Upper lobe of left lung (tissue), 6 donors: ENCODE measurements at places on chromosomes 1 and 21. TPM values are rescaled to one million over a fixed set of nuclear protein-coding genes. Genes with fewer than 3 reads are reported as not detected.

SPRR4 gene
- not detected for total RNA-seq

FCMR gene
- 4.3 TPM for total RNA-seq

BSND gene
- total RNA-seq: not detected

ZZZ3 gene
- 15.3 TPM for total RNA-seq

- no peaks in the 10 kb centered on the region for H3K27me3 ChIP-seq
- no peaks in the 10 kb centered on the region for H3K4me1 ChIP-seq
- DNase-seq: no peak
- H3K27ac ChIP-seq: no peak overlapping the region
- no peak overlapping the region for H3K4me3 ChIP-seq
- no peaks in the 10 kb centered on the region for H3K36me3 ChIP-seq
Observed at GRCh38 chr1:46458190-46458589, 31.4 kb upstream of the DMBX1 start.

DNA sequence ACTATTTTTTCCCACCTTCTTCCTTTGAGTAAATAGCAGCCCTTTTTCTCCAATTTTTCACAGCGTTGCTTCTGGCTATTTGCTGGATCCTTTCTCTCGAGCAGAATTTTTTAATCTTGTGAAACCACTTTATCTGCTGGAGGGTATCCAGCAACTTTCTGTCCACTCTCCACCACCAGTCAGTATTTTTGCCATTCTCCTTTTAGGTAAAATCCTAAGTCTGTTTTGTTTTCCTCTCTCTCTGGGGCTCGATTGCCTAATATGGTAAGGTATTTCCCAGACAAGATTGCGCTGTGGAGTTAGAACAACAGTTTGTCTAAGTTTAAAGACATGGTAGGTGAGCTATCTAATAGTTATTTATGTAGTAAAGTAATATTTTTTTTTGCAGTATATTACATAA is 156.9 kb downstream of the PPP1R12B start:
- no peaks in the 10 kb centered on the region for H3K4me1 ChIP-seq
- DNase-seq: no peak
- no peaks in the 10 kb centered on the region for H3K27me3 ChIP-seq

DNA sequence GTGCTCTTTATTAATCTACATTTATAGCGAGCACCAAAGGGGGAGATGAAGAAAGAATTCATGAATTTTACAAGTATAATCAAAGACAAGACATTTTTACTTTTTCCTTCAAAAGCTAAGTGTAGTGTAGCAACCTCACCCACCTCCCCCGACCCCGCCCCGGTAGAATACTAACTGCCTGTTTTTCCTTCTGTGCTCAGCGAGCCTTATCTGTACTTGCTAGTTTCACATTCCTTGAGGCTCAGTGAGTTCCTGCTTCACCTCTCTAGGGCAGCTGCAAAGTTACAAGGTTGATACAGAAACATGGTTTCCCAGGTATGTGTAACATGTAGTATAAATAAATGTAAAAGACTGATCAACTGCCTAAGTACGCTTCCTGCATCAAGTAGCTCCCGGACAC is 86.5 kb downstream of the LIPI start:
- H3K27me3 ChIP-seq: no peaks in the 10 kb centered on the region
- H3K4me1 ChIP-seq: no peaks in the 10 kb centered on the region
- H3K4me3 ChIP-seq: no peak overlapping the region
- no peaks in the 10 kb centered on the region for H3K36me3 ChIP-seq

GRCh38 chr1:53532912-53533311 is 73.7 kb downstream of the DMRTB1 start:
- no peak for DNase-seq
- H3K4me1 ChIP-seq: no peaks in the 10 kb centered on the region
- no peaks in the 10 kb centered on the region for H3K36me3 ChIP-seq
- H3K27ac ChIP-seq: no peak overlapping the region

- H3K36me3 ChIP-seq: no peaks in the 10 kb centered on the region
- no peak overlapping the region for H3K27ac ChIP-seq
- H3K27me3 ChIP-seq: peaks cover 5% of the 10 kb centered on the region
- peak; percentile 81 for DNase-seq
- H3K4me1 ChIP-seq: peaks cover 9% of the 10 kb centered on the region
Observed at GRCh38 chr1:205568469-205569361, 63.1 kb downstream of the ELK4 start.

DNA sequence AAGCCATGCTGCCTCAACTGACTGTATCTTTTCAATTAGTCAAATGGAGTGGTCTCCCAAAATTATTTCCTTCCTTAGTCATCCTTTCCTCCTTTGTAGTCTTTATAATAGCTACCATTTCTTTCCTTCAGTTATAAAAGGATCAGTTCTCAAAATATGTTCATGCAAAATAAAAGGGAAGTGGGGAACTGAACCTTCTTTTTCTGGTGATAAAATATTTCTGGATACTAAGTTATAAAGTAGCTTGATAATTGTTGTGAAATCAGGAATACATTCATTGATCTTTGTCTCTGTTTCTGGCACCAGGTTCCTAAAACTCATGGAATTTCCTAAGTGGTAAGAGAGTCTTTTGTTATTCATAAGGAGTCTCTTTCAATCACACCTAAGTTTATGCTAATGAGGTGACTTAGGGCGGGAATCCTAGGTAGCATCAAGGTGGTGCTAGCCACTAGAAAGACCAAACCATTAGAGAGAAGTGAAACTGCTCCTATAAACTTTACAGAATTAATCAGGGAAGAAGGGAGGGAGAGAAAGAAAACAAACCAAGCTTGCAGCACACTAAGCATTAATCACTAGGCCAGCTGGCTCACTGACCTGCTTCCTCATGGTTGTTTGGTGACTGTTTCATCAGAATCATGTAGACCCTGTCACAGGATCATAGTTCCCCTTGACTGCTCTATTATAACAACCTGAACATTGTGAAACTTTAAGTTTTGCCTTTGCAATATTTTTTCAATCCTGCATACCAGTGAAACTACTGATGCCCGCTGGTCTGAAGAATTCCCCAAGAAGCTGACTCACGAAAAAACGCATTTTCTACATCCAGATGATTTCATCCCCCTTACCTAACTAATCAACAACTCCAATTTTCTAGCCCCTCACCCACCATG is 161.6 kb upstream of the PTBP2 start:
- no peak overlapping the region for H3K27ac ChIP-seq
- H3K27me3 ChIP-seq: no peaks in the 10 kb centered on the region
- no peaks in the 10 kb centered on the region for H3K4me1 ChIP-seq
- H3K4me3 ChIP-seq: no peak overlapping the region
- no peaks in the 10 kb centered on the region for H3K36me3 ChIP-seq

DNA sequence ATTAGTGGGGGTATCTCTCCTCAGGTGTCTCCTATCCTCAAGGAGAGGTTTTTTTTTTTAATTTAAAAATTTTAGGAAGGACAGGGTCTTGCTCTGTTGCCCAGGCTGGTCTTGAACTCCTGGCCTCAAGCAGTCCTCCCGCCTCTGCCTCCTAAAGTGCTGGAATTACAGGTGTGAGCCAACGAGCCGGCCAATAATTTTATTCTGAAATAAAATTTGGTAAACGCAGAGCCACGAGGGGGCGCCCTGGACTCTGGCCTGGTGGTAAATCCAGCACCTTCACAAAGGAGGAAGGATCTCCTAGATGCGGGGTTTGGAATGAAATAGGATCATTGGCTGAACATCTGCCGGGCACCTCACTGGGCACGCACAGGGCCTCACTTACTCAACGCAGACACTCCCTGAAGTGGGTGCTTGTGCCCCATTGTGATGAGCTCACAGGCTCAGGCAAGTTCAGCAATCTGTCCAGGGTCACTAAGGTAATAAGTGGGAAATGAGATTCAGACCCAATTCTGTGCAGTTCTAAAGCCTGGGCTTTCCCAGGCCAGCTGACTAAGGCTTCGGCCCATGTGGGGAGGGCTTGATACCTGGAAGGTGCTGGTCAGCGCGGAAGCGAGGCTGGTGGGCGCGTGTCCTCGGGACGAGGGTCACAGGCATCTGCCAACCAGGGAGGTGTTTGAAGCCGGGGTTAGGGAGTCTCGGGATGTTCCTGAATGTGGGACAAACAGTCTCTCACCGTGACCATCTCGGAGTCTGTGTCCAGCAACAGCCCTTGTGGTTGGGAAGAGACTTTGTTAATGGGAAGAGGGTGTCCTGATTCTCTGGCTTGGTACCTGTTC is 32.7 kb upstream of the ETV3 start:
- no peak for DNase-seq
- H3K4me1 ChIP-seq: no peaks in the 10 kb centered on the region
- no peak overlapping the region for H3K4me3 ChIP-seq
- no peaks in the 10 kb centered on the region for H3K27me3 ChIP-seq

DNA sequence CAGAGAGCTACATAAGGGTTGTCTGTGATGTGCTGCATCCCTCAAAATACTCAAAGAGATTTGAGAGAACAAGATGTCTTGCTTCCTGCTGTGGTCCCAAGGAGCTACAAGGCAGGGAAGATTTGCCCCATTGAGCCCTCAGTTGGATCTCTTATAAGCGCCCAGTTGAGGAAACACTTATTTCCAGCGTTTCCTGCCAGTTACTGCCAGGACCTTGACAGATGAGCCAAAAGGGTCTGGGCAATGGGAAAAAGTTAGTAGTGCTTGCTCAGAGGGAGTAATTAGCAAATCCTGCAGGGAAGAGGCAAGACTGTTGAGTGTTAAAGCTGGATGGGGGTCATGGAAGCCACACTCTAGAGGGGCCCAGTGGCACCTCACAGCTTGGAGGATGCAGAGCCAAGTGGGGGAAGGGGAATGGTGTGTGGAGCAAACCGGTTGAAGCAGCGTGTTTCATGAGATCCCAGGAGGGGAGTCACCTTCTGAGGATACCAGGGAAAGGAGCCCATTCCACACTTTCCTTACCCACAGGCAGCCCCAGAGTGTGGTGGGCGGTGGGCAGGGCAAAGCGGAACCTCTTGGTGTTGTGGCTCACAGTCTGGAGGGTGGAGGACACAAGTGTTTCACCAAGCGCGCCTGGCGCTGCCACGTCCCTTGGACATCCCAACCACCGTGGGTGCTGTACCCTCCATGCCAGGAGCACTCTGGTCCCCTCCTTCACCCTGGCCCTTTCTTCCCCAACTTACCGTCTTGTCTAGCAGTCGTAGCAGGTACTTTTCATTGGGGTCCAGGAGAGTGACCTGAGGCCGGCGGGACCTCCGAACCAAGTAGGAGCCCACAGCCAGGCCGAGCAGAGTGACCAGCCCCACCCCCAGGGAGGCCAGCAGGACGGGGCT is 805 bp downstream of the CYB5R1 start:
- peaks cover 26% of the 10 kb centered on the region for H3K36me3 ChIP-seq
- peak overlapping the region; percentile 90 for H3K4me3 ChIP-seq
- peaks cover 27% of the 10 kb centered on the region for H3K4me1 ChIP-seq
- no peaks in the 10 kb centered on the region for H3K27me3 ChIP-seq
- no peak for DNase-seq

GRCh38 chr1:201265756-201266155 is 17.6 kb upstream of the PKP1 start:
- no peaks in the 10 kb centered on the region for H3K36me3 ChIP-seq
- H3K4me3 ChIP-seq: no peak overlapping the region
- no peak for DNase-seq
- H3K27ac ChIP-seq: no peak overlapping the region
- H3K27me3 ChIP-seq: no peaks in the 10 kb centered on the region
- no peaks in the 10 kb centered on the region for H3K4me1 ChIP-seq
